MG63 (cell line): ENCODE measurements at places on chromosomes 4 and X. TPM values are rescaled to one million over a fixed set of nuclear protein-coding genes. Genes with fewer than 3 reads are reported as not detected.

The L1CAM gene
- 0.30 TPM in 1 of 2 replicates, not detected in the other for total RNA-seq

The GASK1B gene
- 2.0 and 4.1 TPM in 2 replicates for total RNA-seq

- DNase-seq: no peak
Observed at GRCh38 chr4:126213996-126214395, 899.2 kb downstream of the FAT4 start.

GRCh38 chrX:121132675-121133074 is 85.3 kb downstream of the GLUD2 start:
- no peak for DNase-seq

GRCh38 chr4:156378033-156378665 is 424.5 kb upstream of the CTSO start:
- DNase-seq: no peak

GRCh38 chr4:10731690-10732089 is 47.1 kb upstream of the CLNK start:
- DNase-seq: no peak

The VSIG4 gene
- not detected in 2 replicates for total RNA-seq

The HMX1 gene
- 7.5 and 17.5 TPM in 2 replicates for total RNA-seq

- DNase-seq: no peak
Observed at GRCh38 chrX:25295466-25295865, 279.7 kb upstream of the ARX start.

The CORIN gene
- total RNA-seq: not detected in 2 replicates

DNA sequence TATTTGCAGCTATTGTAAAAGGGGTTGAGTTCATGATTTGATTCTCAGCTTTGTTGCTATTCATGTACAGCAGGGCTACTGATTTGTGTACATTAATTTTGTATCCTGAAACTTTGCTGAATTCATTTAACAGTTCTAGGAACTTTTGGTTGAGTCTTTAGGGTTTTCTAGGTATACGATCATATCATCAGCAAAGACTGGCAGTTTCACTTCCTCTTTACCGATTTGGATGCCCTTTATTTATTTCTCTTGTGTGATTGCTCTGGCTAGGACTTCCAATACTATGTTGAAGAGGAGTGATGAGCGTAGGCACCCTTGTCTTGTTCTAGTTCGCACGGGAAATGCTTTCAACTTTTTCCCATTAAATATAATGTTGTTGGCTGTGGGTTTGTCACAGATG is 48.1 kb downstream of the NPY1R start:
- no peak for DNase-seq

DNA sequence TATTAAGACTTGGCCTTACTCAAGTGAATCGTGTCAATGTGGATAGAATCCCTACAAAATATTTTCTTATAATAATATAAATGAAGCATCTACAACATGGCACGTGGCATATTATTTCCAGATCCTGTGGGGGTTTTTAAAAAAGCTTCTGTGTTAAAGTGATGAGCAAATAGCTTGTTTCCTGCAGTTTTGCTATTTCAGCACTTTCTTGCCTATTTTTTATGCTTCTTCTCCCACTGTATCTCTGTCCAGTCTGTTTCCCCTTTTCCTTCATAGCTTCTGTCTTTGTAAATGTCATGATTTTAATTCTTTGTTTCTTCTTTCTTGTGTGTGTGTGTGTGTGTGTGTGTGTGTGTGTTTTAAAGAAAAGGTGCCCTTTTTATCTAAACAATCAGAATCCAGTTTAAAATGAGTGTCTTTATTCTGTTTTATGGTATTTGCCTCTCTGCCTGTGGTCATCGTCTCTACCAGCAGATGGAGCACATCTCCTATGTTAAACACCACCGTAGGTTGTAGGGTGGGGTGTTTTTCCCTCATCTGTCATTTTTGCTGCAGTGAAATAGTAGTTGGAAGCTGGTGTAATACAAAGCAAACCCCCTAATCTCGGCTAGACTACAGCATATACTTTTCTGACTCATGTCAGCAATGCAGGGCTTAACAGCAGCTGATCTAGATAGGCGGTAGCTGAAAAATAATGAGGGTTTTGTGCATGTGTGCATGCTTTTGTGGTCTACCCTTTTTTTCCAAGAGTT is 33.1 kb downstream of the FTHL17 start:
- DNase-seq: no peak

The RAB41 gene
- total RNA-seq: not detected in 2 replicates

DNA sequence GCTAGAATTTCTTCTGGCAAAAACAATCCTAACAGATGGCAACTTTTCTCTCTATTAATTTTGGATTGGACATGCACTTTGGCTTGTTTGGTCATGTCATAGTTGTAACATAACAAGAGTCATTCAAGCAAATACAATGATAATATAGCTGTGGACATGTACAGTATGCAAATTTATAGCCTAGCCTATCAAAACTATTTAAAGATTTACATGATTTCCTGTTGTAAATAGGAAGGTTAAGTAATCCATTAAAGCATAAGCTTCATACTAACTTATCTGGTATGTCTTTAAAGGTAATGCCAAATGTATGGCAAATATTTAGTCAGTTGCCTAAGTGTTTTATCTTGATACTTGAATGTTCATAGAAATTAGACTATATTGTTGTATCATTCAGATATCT is 45.3 kb downstream of the RPA4 start:
- no peak for DNase-seq

DNA sequence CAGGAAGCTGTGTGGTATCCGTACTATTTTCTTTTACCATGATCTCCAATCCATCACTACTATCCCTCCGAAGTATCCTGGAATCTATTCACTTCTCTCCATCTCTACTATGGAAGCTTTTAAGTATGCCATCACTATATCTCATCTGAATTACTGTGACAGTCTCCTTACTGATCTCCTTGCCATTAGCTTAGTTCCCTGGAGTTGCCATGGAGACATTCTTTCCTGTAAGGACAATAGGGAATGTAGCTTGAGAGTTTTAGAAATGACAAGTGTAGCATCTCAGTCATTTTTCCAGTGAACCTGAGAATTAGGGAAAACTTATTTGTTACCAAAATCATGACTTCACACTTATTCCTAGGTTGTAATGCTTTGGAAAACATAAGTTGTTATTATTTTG is 86.3 kb downstream of the HPGD start:
- no peak for DNase-seq

The STPG2 gene
- total RNA-seq: not detected in 2 replicates

The CNGA2 gene
- total RNA-seq: not detected in 2 replicates

DNA sequence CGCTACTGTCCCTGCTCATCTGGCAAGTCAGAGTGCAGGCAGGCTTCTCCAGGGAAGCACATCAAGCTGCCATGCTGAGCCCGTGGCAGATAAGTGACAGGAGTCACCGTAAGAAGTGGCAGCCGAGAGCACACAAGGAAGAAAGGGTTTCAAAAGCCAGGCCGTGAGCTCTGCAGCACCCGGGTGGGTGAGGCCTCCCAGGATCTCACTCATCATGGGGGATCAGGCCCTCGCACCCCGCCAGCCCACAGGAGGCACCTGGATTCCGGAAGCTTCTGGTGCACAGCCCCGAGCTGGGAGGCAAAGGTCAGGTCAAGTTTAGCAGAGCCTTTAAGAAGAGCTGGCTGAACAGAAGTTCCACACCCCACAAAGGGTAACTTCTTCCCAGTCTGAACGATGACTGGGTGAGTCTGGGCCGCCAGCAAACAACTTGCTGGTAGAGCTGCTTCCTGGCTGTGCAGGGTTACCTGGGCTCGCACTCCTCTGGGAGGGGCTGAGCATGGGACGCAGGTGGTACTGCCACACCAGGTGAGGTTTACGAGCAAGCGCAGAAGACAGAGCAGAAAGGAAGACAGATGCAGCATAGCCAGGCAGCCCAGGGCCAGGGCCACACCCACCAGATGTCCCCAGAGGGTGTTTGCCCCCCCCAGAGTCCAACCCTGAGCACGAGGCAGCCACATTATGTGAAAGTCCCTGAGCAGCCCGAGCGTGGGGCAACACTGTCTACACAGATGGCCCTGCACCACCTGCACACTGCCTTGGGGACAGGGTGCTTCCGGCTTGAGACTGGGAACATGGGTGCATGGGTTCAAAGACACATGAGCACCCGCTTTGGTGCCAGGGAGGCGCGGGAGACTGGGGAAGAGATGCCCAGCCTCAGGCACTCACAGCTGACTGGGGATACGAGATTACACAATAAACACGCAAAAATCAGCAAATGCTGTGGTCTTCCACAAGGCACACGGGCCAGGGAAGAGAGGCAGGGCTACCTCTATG is 7.7 kb downstream of the CCNQ start:
- no peak for DNase-seq

The CTAG2 gene
- total RNA-seq: not detected in 2 replicates

The NAP1L3 gene
- 0.03 TPM in 1 of 2 replicates, not detected in the other for total RNA-seq

DNA sequence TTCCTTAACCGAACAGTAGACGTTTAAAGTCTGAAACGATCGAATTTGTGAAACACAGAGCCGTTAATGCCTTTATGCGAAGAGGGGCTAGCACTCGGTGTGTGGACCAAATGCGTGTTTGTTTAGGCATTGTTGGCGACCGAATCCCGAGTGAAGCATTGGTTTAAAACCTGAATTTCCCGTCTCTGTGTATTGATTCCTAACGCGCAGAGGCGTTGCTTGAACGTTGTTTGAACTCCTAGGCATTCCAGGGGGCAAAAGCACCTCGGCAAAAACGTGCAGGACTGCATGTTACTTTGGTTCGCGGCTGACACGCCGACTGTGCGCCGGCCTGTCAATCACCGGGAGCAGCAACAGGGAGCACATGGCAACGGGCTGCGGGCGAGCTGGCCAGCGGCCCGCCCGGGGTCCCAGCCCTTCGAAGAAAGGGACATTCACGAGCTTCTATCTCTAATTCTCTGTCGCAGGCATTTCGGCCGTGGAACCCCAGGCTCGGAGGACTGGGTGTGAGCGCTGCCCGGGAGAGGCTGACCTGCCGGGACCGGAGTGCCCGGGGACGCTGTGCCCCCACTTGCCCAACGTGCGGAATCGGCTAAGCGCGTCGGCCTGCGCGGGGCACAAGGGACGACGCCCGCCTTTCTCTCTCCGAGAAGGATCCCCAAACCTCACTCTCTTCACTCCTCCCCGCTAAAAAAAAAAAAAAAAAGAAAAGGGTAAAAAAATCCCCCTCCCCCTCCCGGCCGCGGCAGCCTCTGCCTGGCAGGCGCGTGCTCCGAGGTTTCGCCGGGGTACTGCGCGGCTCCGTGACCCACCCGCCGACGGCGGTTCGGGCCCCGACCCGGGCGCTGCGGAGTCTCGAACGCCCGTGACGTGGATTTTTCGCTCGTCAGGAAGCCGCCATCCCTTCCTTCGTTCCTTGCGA is 810 bp downstream of the SPRY1 start:
- peak; percentile 69 for DNase-seq

GRCh38 chrX:39730662-39731329 is 367.0 kb downstream of the BCOR start:
- DNase-seq: peak; percentile 77

The PNMA6A gene
- 0.39 and 1.0 TPM in 2 replicates for total RNA-seq

GRCh38 chrX:2566055-2566454 is 65.3 kb upstream of the DHRSX start:
- no peak for DNase-seq

DNA sequence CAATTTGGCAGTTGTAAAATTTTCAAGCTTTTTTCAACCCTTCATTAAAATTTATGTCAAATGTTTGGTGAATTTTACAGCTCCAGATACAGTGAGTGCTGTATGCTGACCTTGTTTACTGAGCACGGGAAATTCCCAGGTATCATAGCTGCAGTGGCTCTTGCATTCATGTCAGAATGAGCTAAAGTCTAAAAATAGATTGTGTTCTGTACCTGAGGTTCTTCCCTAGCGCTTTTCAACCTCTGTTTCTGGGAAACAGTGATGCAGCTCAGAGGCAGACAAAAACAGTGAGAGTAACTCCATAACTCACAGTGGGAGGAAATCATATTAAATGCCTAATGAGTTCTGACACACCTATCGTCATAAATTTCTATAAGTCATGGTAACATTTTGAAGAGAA is 393.8 kb upstream of the GNPDA2 start:
- no peak for DNase-seq

GRCh38 chrX:107429090-107429489 is 20.4 kb upstream of the FRMPD3 start:
- peak; percentile 19 for DNase-seq

DNA sequence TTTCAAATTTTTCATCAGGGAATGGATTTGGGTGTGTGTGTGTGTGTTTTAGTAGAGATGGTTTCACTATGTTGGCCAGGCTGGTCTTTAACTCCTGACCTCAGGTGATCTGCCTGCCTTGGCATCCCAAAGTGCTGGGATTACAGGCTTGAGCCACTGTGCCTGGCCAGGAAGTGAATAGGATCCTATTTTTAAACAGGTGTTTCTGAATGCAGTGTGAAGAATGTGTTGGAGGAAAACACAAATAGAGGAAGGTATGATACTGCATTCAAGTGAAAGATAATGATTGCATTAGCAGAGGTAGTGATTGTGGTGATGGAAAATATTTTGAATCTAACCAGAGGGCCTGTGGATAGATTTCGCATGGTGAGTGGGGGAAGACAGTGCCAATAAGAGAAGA is 189.6 kb downstream of the TENM3 start:
- DNase-seq: no peak

DNA sequence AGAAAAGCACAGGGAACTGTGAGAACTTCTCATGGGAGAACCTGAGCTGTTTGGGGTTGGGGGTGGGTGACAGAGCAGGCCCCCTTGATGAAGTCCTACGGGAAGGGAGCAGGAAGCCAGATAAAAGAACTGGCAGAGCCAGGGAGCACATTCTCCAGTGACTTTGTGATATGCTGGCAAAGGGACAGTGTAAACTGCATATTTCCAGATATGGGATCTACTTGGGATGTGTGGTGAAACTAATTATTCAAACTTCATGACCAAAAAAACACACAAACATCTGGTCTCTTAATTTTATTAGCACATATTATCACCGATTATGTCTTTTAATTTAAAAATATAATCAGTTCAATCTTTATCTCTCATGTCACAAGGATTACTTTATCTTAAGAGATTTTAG is 266.0 kb downstream of the PAPSS1 start:
- DNase-seq: no peak

The GYG2 gene
- total RNA-seq: 0.76 and 4.0 TPM in 2 replicates

GRCh38 chr4:70749313-70749712 is 27.5 kb downstream of the RUFY3 start:
- DNase-seq: no peak

The EREG gene
- not detected in 2 replicates for total RNA-seq
